Left lobe of liver (tissue), 2 donors: ENCODE measurements at places on chromosomes 5 and 9. TPM values are rescaled to one million over a fixed set of nuclear protein-coding genes. Genes with fewer than 3 reads are reported as not detected.
A peak's percentile ranks its signal among the peaks of the same experiment; 100 is the strongest.

ARID3C gene
- total RNA-seq, result 8.8 TPM

GRCh38 chr5:42813533-42813932 is 1.8 kb upstream of the SELENOP start:
- peak; percentile 69 for DNase-seq

ARHGEF39 gene
- total RNA-seq, result 0.40 TPM

GRCh38 chr5:148846930-148847329 is 20.5 kb downstream of the ADRB2 start:
- no peak for DNase-seq

MRPS27 gene
- 23.9 TPM for total RNA-seq

DNA sequence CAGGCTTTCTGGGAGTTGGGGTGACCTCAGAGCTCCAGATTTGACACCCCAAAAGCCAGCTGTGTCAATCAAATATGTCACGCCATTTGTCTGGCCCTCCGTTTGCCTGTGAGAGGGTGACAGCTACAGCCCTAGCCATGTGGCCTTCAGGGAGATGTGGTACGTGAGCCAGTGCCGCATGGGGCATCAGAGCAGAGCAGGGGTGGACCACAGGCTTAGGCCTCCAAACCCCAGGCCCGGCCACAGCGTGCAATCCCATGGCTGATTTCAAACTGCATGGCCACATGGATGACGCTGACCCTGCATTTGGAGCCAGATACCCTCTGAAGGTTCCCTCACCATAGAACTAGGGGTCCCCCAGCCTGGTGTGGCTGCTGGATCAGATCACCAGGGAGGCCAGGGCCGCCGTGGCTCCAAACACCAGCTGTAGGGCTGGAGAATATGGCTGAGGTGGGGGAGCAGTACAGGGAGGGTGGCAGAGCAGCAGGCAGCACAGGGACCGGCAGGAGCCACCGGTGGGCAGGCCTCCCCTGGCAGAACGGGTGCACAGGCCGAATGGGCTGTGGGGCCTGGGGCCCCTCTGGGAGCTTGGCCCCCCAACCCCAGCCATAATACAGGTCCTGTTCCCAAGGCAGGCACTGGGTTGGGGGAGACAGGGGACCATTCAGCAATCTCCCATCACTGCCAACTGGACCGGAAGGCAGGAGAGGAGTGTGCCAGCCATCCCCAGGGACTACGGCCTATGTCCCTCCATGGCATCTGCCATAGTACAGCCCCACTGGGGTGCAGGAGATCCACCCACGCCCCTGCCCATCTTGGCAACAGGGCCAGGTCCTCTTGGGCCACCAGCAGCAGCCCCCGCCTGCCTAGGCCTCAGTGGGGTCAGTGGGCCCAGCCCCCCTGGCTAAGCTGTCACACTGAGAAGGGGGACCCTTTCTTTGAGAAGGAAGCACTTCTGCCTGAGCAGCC is 1.5 kb downstream of the SAPCD2 start:
- no peak for DNase-seq

GRCh38 chr5:38672059-38672788 is 115.8 kb upstream of the LIFR start:
- DNase-seq, result no peak

DNA sequence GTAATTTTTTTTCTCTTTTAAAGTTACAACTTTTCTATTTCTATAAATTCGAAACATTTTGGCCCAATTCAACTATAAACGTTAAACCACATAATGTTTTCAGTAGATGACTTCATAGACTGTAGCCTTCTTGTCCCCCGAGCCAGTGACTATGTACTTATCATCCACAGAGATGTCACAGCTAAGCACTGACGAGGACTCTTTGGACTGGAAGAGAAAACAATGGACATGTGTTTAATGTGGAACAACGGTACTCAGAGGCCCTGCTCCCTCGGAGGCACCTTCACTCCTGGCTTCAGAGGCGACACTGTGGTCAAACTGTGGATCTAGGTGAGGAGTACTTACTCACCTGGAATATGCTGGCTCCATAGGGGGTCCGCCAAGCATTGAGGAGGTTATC is 105.2 kb downstream of the TLE1 start:
- DNase-seq, result no peak

- no peak for DNase-seq
Observed at GRCh38 chr5:171776770-171777759, 8.6 kb upstream of the SMIM23 start.

DNA sequence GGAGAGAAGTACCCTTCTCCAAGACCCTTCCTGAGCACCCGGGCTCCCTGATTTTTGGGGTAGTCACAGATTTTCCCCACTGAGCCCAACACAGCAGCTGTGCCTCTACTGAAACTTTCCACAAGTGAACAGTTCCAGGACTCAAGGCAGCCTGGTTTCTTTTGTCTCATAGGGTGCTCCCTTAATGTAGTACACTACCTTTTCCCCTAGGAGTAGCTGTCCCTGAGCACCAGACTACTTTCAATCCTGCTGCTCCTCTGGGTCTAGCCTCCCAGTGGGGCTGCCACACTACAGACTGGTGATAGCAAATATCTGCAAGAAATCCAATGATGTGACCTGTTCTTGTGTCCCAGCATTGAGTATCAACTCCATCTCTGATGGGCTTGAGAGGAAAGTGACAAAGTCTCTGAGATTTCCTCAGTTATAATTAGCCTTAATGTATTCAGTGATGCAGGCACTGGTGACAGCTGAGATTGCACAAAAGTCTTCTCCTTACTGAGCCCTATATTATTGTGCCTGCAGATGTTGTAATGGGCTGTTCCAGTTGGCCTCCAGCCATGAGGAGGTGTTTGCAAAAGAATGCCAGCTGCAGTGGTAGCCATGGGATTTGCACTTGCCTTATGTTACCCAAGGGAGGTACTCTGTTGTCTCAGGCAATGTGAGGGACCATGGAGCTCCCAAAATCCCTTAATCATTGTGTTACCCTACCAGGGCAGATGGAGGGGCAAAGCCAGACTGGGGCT is 1802.5 kb downstream of the EFNA5 start:
- no peak for DNase-seq

GRCh38 chr5:96348536-96348935 is 84.5 kb downstream of the PCSK1 start:
- DNase-seq, result no peak

DNA sequence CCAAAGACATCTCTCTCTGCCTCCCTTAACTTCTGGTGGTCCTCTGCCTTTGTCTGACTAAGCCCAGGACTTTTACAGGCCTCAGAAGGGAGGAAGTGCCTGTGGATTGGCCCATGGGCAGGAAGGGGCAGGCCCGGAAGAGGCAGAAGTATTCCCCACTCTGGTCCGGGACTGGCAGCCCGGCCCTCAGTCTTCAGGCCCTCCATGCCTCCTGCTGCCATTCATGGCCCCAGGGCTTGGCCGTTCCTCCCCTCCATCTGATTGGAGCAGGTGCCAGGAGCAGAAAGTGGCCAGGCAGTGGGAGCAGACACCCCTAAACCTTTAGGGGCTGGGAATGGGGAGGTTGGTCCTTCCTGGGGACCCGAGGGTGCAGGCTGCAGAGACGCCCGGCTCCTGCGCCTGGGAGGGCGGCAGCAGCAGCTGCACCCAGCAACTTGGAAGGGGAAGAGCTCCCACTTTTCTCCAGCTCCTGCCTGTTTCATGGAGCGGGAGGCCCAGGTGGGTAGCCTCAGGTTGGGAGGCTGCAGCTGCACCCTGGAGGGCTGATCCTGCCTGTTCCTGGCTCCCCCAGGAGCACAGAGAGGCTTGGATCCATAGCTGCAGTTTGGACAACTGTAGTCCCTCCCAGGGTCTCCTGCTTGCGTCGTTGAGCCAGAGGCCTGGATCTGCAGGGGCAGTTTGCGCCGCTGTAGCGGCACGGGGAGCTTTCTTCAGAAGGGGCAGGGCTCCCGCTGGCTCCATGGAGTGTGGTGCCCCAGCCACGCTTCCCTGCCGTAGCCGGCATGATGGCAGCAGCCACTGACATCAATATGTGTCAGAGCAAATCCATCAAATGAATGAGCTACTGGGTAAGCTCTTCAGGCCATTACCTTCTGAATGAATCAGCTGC is 661.5 kb upstream of the NUDT12 start:
- DNase-seq, result no peak

- DNase-seq, result no peak
Observed at GRCh38 chr5:74649421-74649973, 9.0 kb upstream of the ENC1 start.

- no peak for DNase-seq
Observed at GRCh38 chr5:92580814-92581213, 1000.2 kb downstream of the NR2F1-AS1 start.

ELOVL7 gene
- total RNA-seq, result 0.60 TPM

WNT8A gene
- total RNA-seq, result not detected

ANKRD33B gene
- 0.45 TPM for total RNA-seq

GRCh38 chr9:124626276-124626675 is 119.1 kb upstream of the NR5A1 start:
- no peak for DNase-seq

- DNase-seq, result no peak
Observed at GRCh38 chr9:84823421-84824271, 154.1 kb downstream of the NTRK2 start.

- DNase-seq, result no peak
Observed at GRCh38 chr5:149820012-149820411, 89.9 kb downstream of the PPARGC1B start.

DNA sequence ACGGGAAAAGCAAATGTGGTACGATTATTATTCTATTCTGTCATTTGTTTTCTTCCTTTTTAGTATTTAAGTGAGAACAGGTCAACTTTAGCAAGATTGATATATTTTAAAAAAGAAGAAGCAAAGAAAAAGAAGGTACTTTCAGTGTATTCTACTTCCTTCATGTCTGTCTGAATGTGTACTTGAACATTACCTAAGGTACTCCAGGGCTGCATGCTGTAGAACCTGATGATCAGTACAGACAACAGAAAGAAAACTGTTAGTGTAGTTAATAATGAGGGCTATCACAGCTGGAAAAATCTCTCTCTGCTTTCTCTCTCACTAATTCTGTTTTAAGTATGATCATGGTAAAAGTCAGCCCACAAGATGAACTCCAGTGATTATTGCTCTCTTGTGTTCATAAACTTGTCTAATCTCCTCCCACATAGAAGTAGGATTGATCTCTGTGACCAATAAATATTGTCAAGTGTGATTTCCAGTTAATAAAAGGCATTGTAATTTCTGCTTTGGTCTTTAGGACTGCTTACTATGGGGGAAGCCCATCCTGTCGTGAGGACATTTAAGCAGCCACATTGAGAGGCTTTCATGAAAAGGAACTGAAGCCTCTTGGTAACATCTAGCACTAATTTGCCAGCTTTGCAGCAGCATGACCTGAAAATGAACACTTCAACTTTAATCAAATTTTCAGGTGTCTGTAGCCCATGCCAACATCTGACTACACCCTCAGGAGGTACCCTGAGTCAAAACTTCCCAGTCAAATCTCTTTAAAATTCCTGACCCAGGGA is 864.0 kb upstream of the ACO1 start:
- DNase-seq, result no peak

- DNase-seq, result no peak
Observed at GRCh38 chr5:135063511-135064234, 29.6 kb upstream of the PITX1 start.

GRCh38 chr5:56861893-56862485 is 46.6 kb downstream of the MAP3K1 start:
- DNase-seq, result no peak

PCDHGA3 gene
- total RNA-seq, result 0.60 TPM

DNA sequence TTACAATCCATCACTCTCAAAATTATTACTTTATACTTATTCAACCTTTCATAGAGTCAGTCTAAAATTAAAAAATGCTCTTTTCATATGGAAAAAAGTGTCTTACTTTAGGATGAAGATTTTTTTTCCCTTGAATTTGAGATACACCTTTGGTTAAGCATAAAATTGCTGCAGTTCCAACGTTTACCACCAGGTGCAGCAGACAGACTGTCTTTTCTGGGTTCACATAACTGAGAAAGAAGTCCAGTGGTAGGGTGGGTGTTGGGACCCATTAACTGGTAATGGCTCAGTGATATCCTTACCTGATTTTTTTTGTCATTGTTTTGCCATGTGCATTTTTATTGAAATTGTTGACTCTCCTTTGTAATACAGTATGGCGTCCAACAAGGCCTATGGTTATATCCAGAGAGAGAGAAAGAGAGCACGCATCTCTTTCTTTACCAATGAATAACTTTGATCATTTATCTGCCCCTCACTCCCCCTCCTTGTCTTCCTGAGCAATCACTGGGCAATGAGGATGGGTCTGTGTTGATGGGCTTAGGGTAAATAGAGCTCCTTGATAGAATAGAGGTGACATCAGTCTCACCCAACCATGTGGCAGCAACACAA is 98.4 kb downstream of the FBXL7 start:
- DNase-seq, result no peak

GRCh38 chr5:142844866-142845265 is 74.7 kb downstream of the ARHGAP26 start:
- no peak for DNase-seq

CCDC187 gene
- total RNA-seq, result 0.03 TPM

GRCh38 chr9:4258320-4259090 is 41.4 kb downstream of the GLIS3 start:
- no peak for DNase-seq

GRCh38 chr5:172055996-172056395 is 49.6 kb upstream of the FBXW11 start:
- no peak for DNase-seq

BAAT gene
- total RNA-seq, result 459 TPM

DNA sequence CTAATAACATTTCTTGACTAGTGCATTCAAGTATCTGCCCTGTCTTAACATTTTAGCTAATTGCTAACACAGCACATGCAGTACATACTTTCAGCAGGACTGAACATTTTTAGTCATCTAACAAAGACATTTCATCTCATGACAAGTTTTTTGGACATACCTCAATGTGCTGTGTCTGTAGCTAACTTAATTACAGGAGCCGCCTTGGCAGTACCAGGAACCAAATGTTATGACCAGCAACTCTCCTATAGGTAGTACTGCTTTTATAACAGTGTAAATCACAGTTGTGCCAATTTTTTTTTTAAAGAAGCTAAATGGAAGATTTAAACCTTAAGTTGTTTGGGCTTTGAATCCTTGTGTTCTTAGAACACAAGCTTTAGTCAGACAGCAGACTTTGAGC is 99.4 kb upstream of the SAP30L start:
- DNase-seq, result no peak

FOXD4L4 gene
- total RNA-seq, result 0.15 TPM

DNA sequence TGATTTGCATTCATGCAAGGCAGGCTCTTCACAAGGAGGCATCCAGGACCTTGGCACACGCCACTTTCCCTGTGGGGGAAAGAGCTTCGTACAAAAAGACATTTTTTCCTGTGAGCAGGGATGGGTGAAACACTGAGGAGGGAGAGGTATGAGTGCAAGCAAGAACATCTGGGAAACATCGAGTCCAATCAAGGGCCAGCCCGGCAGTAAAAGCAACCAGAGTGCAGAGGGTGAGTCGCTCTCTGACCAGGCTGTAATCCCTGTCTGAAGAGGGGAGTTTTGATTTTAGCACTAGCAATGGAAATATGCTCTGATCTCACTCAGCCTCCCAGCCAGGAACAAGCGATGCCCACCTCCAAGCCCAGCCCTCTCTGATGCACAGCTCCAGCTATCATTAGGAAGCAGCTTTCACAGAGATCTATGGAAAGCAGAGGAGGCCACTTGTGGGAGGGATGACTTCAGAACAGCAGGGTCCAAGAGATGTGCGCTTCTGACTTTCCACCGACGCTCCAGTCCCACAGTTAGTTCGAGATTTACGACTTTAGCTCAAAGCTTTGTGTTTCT is 211.0 kb upstream of the ADAMTS16 start:
- DNase-seq, result no peak

- no peak for DNase-seq
Observed at GRCh38 chr9:11915699-11916098, 777.5 kb upstream of the TYRP1 start.

CDX1 gene
- total RNA-seq, result 0.15 TPM

- DNase-seq, result no peak
Observed at GRCh38 chr5:99187611-99188010, 258.8 kb upstream of the CHD1 start.

CTNNA1 gene
- 116 TPM for total RNA-seq

ISOC1 gene
- total RNA-seq, result 37.4 TPM

N4BP3 gene
- total RNA-seq, result 0.13 TPM
